ENCODE measurements at places on chromosomes 5 and 9.

DNA sequence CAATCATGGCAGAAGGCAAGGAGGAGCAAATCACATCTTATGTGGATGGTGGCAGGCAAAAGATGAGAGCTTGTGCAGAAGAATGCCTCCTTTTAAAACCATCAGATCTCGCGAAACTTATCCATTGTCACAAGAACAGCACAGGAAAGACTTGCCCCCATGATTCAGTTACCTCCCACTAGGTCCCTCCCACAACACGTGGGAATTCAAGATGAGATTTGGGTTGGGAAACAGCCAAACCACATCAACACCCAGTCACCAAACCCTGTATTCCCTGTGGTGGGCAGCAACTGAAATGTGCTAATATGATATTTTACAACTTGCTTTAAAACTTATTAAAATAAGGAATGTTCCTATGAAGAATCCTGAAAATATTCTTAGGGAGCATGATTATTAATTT is 54.2 kb downstream of the RASGRF2 start:
- no peak for DNase-seq

- DNase-seq: no peak
Observed at GRCh38 chr9:87294126-87294525, 203.5 kb upstream of the DAPK1 start.

GRCh38 chr5:153756540-153756939 is 266.1 kb downstream of the GRIA1 start:
- no peak for DNase-seq

GRCh38 chr5:97383996-97384395 is 200.9 kb upstream of the RIOK2 start:
- no peak for DNase-seq

- DNase-seq: no peak
Observed at GRCh38 chr5:15365070-15365469, 134.9 kb upstream of the FBXL7 start.

GRCh38 chr5:122442938-122443337 is 130.9 kb downstream of the SNCAIP start:
- no peak for DNase-seq

DNA sequence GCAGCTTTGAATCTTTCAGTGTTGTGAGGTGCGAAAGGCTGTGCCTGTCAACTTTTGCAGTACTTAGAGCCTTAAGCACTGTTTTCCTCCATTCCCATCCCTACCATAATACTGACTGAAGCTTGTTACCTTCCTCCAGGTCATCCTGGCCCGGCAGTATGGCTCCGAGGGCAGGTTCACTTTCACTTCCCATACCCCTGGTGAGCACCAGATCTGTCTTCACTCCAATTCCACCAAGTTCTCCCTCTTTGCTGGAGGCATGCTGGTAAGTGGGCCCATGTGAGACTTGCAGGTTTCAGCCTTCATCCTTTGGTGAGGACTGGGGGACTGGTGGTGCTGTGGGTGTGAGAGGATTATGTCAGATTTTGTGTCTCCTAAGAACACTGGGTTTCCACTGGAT is 1.5 kb downstream of the TMED9 start:
- DNase-seq: no peak

DNA sequence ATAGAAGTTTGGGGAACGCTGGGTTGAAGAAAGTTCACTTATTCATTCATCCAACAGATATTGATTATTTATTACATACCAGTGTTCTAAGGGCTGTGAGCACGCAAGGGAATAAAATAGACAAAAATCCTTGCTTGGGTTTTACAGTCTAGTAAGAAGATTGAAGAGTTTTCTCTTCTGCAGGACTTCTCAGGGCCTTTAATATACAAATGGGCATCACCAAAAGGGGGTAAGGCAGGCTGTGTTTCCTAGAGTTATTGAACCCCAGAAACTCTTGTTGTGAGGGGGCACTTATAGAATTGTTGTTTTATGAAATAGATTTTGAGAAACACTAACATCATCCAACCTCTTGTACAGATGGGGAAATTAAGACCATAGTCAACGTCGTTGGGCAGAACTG is 198.5 kb upstream of the ZNF618 start:
- no peak for DNase-seq

DNA sequence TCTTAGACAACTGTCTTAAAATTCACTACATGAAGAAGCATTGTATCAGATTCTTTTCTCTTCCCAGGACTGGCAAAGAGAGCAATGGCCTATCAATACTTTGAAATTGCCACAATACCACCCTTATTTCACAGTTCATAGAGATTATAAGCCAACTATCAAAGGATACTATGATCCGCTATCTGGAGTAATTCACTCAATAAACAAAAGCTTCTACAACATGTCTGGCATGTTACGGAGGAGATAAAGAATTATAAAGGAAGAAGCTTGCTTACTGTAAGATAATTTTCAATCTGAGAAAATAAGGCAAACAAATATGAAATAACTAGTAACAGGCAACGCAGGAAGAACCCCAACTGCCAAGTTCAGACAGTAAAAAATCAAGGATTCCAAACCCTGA is 114.8 kb downstream of the GNAQ start:
- no peak for DNase-seq

DNA sequence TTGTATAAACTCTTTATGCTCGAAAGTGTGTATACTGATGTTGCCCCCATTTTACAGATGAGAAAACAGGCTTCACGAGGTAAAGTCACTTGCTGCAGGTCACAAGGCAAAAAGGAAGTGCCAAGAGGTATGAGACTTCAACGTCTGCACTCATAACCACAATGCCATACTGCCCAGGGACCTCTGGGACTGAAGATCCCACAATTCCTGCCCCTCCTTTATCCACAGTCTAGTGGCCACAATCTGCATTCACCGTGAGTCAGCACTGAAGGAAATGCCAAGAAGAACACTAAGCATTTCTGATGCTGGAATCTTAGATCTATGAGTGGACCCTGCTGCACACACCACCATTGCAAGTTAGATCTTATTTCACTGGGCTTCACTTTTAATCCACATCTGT is 37.3 kb downstream of the MED27 start:
- no peak for DNase-seq

- DNase-seq: no peak
Observed at GRCh38 chr9:36623280-36623679, 50.6 kb downstream of the MELK start.

All from coronary artery (tissue), 2 donors.